HTR-8/SVneo (cell line): ENCODE measurements at places on chromosomes 1 and 21.

DNA sequence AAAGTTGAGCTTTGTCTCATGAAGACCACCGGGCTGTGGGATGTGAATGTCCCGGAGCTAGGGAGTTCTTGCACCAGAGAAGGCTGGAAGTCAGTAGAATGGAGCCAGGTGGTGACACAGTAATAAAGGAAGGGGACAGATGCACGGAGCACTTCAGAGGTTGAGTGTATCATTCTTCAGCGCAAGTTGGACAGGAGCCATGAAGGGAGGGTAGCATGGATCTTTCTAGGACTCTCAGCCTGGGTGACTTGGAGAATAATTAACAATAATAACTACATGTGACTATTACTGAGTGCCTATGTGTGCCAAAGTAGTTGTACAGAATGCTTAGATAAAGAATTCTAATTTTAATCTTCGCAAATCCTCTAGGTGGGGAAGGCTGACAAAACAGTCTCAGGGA is 258.7 kb upstream of the AJAP1 start:
- no peak for DNase-seq

- DNase-seq, result no peak
Measured at GRCh38 chr21:44872649-44873355, 688 bp downstream of the PTTG1IP start.

DNA sequence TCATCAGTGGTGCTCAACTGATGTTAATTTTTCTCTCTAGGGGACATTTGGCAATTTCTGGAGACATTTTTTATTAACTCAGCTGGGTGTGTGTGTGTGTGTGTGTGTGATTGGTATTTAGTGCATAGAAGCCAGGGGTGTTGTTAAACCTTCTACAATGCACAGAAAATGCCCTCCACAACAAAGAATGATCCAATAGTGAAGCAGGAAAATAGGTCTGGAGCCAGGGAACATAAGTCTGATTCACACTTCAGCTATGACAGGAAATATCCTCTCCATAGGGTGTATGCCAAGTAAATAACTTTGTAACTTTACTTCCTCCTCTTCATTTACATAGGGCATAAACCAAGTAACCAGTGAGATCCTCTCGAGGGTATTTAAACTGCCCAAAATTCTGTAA is 25.1 kb upstream of the TMEM61 start:
- no peak for DNase-seq

DNA sequence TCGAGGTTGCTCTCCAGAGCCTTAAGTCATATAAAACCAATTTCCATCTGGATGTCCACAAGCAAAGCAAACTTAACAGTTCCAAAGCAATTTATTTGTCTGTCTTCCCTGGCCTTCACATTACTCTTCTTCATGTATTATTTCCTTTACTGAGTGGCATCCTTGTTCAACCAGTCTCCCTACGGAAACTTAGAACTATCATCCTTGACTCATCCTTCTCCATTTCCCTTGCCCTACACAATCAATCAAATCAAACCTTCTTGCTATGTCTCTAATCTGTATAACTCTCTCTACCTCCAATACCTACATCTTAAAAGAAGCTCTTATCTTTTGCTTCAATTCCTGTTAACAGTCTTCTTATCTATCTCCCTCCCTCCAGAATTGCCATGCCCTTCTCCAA is 25.4 kb downstream of the EGLN1 start:
- no peak for DNase-seq

DNA sequence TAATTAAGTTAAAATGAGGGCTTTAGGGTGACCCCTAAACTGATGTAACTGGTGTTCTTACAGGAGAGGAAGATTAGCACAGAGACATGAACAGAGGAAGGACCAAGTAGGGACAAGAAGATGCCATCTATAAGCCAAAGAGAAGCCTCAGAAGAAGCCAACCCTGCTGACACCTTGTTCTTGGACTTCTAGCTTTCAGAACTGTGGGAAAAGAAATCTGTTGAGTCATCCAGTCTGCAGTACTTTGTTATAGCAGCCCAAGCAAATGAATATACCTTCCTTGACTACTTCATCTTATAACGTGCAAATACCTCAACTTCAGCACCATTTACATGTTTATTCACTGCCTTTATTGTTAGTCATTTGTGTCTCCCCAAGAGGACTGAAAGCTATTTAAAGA is 3.4 kb downstream of the ZBTB21 start:
- no peak for DNase-seq
